HT-29 (cell line): ENCODE measurements at places on chromosomes 2 and 18.

GRCh38 chr2:138058427-138058826, 94.2 kb downstream of the HNMT start:
- no peak for DNase-seq

GRCh38 chr18:73636355-73636754, 511.3 kb downstream of the FBXO15 start:
- no peak for DNase-seq

GRCh38 chr18:3410273-3410672, 39.7 kb upstream of the TGIF1 start:
- DNase-seq, result no peak

GRCh38 chr2:238108423-238109183, 8.5 kb downstream of the ESPNL start:
- DNase-seq, result no peak

DNA sequence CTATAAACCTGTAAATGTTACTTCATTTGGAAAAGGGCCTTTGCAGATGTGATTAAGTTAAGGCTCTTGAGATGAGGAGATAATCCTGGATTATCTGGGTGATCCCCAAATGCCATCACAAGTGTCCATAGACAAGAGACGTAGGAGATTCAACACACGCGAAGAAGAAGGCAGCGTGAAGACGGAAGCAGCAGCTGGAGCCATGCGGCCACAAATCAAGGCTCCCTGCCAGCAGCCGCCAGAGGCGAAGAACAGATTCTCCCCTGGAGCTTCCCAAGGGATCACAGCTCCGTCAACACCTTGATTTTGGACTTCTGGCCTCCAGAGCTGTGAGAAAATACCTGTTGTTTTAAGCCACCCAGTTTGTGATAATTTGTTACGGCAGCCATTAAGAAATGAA, 11.0 kb upstream of the VAPA start:
- DNase-seq, result no peak

- DNase-seq, result no peak
These were observed 6.3 kb downstream of the RAX start for GRCh38 chr18:59266886-59267502.

DNA sequence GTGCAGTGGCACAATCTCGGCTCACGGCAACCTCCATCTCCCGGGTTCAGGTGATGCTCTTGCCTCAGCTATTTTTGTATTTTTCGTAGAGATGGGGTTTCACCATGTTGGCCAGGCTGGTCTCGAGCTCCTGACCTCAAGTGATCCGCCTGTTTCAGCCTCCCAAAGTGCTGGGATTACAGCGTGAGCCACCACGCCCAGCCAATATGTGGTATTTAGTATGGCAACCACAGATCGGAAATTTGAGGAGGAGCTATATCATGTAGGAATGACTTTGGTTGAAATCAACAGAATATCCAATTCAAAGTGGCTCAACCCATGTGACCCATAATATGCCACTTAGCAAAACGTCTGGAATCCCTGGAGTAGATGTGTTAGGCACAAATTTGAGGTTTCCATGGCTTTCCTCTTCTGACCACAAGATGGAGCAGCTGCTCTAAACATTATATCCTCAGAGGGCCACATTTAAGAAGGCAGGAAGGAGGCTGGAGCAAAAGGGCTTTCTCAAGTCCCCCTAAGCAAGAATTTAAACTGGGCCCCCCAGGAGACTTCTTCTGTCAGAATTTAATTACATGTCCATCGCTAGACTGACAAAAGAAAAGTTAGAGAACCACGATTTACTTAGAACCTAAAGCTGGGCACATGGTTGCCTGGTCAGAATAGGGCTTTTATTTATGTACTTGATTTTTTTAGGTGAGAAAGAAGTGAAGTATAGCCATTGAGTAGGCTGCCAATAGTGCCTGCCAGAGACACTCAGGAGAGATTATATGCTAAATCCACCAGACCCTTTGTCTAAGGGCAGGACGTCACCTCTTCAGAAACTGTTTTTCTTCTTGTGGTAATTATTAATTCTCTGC, 49.6 kb upstream of the ITSN2 start:
- peak; percentile 78 for DNase-seq

DNA sequence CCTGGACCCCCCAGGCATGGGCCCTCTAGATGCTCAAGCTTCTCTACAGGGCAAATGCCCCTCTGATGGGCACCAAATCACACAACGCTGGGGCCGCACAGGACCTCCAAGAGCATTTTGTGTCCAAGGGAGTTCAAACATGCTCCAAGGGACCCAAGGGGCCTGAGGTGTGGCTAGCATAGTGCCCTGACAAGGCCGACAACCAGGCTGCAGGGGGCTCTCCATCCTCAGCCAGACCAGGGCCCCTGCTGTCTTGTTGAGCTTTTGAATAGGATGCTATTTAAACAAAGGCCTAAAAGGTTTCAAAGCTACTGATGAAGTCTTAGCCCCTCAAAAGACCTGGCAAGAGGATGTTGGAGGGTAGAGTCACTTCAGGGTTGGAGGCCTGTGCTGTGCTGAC, 33.1 kb downstream of the EN1 start:
- DNase-seq, result no peak

- DNase-seq, result peak; percentile 23
These were observed 95.2 kb upstream of the FSIP2 start for GRCh38 chr2:185643434-185643833.

GRCh38 chr2:53091183-53091582, 676.4 kb upstream of the CHAC2 start:
- DNase-seq, result no peak

DNA sequence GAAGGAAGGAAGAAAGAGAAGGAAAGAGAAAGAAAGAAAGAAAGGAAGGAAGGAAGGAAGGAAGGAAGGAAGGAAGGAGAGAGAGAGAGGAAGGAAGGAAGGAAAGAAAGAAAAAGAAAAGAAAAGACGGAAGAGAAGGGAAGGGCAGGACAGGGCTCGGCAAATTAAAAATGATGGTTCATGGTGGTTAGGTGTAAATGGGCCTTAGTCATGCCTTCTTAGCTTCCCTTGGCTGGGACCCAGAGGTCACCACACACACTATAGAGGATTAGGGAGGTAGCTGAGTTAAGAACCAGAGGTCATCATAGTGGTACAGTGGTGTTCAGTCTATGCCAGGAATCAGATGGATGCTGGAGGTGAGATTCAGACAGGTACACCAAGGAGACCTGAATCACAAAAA, 9.3 kb upstream of the ATL2 start:
- peak; percentile 25 for DNase-seq
